ENCODE measurements at places on chromosomes 3 and 15.

DNA sequence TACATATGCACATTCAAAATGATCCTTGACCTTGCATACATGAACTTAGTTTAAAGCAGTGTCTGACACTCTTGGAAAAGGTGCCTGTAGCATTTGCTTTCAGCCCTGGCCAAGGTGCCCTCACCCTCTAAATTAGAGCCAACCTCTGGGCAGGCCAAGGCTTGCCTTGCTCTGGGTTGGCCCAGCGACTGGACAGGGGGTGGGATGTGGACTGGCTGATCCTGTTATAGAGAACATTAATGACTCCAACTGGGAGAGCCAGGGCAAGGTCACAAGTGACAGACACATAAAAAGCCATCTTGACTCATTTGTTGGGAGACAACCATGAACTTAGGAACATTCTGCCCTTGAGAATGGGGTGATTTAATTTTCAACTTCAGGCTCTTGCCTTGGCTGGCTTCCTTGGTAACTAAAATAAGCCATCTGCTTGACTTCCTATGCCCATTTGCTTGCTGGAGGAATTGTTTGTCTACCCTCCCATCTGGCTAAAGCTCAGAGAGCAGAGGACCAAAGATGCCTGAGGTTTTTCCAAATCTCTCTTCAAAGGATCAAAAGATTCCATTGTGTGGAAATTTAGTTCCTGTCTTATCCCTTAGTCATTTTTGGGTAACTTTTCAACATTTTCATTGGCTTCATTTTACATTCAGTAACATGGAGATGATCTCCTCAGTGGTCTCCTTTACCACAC, 403.7 kb downstream of the SOX2 start:
- DNase-seq, result no peak

DNA sequence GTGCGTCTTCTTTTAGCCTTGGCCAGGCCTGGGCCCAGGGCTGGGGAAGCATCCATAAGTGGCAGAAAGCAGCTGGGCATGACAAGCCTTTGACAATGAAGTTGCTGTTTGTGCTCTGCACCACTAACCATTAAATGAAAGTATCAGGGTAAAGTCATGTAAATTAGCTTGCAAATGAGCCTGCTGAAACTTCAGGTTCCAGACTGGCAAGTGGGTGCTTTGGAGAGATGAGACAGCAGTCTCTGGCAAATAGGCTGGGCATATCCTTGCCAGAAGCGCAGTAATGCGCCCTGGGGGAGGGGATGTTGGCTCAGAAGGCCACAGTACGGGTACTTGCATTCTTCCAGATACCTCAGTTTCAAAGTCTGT, 40.7 kb downstream of the RAB6B start:
- no peak for DNase-seq

GRCh38 chr15:41792000-41792637, 17.8 kb downstream of the MAPKBP1 start:
- DNase-seq, result no peak

- DNase-seq, result peak; percentile 74
Measured at GRCh38 chr3:72482589-72483321, 365.5 kb downstream of the SHQ1 start.

DNA sequence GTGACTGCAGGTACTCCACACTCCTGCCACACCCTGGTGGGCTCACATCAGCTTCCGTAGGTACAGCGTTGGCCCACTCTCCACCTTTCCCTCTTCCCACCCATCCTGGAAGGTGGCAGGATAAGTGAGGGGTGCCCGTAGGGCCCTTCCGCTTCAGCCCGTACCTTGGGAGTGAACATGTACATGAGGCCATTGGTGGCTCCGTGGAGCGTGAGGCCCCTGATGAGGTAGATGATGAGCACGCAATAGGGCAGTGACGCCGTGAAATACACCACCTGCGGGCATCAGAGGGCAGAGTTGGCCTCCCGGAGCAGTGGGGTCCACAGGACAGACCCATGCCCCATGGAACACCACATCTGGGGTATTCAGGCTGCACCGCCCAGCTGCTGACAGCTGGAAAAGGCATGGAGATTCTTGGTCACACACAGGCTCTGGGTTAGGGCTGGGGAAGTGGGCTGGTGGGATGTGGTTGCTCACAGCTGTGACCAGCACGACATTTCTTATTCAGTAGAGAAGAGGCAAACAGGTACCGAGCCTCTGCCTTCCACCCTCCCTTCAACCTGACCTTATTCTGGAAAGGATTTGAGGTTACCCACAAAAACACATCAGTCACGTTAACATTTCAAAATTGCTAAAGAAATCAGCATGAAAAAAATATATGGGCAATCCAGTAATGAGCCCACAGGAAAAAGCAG, 23.8 kb downstream of the SLC6A20 start:
- no peak for DNase-seq

DNA sequence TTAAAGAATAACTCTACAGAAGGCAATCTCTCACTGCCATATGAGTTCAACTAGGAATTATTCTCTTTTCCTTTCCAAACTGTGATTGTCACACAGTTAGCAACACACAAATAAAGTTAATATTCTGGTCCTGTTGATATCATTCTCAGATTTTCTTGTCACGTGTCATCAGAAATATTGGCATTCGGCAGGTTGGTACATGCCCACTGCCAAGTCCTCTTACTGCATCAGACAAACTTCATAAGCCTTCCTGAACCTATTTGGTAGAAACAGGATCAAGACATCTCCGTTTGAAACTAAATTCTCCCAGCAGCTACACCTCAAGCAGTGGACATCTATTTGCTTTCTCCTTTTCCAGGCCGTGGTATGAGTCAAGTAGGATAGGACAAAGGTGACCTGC, 177.9 kb upstream of the SOX2 start:
- no peak for DNase-seq
